Stimulated activated CD4-positive, alpha-beta T cell treated with anti-CD3 and anti-CD28 coated beads, Interleukin-4, amount 100 ng/mL, for 4 hours (primary cell): ENCODE measurements at places on chromosomes 12 and 14.

DNA sequence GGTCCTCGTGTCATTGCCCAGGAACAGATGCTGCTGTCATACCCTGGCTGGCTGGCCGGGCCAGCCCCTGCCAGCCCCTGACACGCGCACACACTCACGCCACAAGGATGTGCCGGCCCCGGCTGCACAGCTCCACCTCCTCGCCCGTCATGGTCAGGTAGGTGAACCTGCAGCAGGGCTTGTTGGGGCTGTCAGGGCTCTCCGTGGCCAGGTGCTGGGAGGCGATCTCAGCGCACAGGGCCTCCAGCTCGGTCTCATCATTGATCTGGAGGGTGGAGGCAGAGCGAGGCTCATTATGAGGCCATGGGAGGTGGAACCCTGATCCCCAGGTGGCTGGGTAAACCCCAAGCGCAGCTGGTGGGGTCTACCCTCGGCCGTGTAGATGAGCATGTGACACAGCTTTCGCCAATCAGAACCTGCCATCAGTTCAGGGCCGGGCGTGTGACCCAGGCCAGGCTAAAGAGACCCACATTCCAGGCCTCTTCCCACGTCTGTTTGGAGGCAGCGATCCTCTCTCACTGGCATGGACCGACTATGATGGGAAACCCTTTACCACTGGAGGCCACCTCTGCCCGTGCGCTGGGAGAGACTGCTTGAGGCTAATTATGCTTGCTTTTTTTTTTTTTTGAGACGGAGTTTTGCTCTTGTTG, 38.8 kb downstream of the TRAFD1 start:
- no peak for DNase-seq

- DNase-seq = no peak
Measured at GRCh38 chr12:570921-571794, 92.1 kb downstream of the NINJ2 start.

GRCh38 chr14:19918553-19919264, 1.7 kb upstream of the OR4K5 start:
- DNase-seq = no peak

- DNase-seq = no peak
Measured at GRCh38 chr14:21373980-21374379, 9.8 kb downstream of the SUPT16H start.

DNA sequence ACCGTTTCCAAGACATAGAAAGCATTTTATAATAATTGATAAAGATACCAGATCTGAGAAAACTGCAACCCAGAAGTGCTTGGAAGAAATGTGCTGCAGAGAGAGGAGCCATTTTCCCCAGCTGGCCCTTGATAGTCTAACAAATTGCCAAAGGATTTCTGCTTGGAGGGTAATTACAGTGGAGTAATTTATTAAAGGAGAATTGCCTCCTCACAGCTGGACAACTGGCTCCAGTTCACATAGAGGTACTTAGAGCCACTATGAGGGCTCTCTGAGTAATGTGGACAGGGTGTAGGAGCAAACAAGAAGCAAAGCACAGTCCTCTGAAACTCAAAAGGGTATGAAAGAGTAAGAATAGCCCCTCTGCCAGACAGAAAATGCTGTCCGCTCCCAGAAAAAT, 335.6 kb downstream of the SYT1 start:
- no peak for DNase-seq

DNA sequence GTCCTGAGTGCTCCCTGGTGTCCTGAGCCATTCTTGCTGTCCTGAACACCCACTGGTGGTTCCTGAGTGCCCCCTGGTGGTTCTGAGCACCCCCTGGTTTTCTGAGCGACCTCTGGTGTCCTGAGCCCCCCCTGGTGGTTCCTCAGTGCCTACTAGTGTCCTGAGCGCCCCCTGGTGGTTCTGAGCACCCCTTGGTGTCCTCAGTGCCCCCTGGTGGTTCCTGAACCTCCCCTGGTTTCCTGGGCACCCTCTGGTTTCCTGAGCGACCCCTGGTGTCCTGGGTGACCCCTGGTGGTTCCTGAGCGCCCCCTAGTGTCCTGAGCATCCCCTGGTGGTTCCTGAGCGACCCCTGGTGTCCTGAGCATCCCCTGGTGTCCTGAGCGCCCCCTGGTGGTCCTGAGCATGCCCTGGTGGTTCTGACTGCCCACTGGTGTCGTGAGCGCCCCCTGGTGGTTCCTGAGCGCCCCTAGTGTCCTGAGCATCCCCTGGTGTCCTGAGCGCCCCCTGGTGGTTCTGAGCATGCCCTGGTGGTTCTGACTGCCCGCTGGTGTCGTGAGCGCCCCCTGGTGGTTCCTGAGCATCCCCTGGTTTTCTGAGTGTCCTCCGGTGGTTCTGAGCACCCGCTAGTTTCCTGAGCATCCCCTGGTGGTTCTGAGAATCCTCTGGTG, 473.1 kb downstream of the TMEM121 start:
- peak; percentile 56 for DNase-seq

- DNase-seq = peak; percentile 76
Measured at GRCh38 chr12:107320929-107321631, 227.7 kb upstream of the CRY1 start.

- no peak for DNase-seq
Measured at GRCh38 chr12:76413121-76413520, 64.9 kb upstream of the BBS10 start.

DNA sequence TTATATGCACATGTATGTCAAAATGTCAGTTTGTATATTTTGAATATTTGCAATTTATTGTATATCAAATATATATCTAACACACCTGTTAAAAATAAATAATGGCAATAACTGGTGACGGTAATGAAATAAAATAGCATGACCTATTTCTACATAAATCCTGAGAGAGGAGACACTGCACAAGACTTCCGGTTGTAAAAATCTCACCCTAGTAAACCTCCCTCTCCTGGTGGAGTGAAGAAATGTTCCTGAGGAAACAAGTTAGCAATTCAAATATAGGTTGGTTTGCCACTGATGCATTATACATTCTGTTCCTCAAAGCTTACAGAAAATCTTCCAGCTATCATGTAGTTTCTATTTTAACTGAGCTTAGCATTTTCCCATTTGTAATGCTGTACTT, 166.1 kb upstream of the SYT10 start:
- no peak for DNase-seq

- no peak for DNase-seq
Measured at GRCh38 chr14:61501714-61502458, 180.5 kb downstream of the PRKCH start.

DNA sequence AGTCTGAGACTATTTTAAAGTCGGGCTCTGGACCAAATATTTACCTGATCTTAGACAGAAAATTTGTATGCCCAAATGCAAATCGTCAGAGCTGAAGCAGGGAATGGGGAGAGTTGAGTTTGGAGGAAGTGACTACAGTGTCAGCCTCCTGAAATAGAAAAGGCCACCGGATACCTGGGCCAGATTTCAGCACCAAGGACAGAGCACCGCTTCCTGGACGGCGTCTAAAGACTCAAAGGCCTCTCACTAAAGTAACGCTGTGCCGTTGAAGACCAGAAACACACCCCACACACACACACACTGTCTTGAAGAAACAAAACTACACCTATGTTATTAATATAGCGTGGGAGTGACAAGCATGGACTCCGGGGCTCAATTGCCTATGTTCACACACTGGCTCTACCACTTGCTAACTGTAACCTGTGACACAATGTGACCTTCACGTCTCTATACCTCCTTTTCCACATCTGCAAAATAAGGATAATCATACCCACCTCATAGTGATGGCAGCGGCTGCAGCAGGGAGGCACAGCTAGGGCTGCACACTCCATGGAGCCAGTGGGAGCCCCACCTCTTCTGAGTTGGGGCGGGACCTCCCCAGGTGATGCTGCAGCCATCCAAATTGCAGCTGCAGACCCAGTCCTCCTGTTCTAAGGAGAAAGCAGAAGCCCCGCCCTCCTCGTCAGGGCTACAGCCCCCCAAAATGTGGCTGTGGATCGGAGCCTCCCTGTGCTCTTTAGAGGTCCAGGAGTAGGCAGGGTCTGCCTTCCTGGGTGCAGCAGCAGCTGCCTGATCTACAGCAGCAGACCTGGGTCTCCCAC, 35.6 kb downstream of the KRT76 start:
- DNase-seq = peak; percentile 58

- no peak for DNase-seq
Measured at GRCh38 chr14:53850714-53851296, 105.8 kb downstream of the BMP4 start.

- no peak for DNase-seq
Measured at GRCh38 chr14:103259801-103260628, 74.0 kb upstream of the EIF5 start.

DNA sequence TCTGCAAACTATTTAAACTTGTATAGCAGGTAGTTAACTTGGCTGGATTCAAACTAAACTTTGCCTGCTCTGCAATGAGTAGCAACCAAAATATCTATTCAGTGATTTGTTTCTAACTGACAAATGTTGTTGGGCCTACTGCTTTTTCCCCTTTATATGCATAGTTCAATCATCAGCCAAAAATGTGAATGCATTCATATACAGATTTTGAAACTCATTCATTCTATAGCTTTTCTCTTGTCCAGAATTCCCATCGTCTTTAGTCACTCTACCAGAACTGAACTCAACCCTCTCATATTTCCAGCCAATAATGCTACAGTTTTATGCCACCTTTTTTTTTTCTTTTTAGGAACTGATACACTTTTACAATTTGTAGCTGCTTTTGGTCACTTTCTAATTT, 599.8 kb downstream of the RPL10L start:
- no peak for DNase-seq

DNA sequence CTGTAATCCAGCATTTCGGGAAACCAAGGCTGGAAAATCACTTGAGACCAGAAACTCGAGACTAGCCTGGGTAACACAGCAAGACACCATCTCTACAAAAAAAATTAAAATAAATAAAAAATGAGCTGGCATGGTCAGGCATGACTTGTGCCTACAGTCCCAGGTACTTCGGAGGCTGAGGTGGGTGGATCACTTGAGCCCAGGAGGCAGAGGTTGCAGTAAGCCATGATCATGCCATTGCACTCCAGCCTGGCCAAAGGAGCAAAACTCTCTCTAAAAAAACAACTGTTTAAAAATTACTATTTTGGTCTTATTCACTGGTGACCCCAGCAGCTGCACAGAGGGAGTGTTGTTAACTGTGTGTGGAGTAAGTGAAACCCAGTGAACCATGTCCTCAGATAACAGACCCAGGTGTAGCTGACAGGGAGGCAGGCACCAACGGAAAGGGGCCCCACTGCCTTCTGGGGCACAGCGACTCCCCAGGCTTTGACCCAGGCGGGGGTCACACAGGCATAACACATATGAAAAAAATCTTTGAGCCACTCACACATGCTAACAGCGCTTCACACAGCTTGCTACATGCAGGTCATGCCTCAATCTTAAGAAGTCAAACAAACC, 12.1 kb downstream of the DDX54 start:
- no peak for DNase-seq

- DNase-seq = no peak
Measured at GRCh38 chr12:52239767-52240166, 6.7 kb downstream of the KRT7 start.

- no peak for DNase-seq
Measured at GRCh38 chr14:54570631-54571415, 3.9 kb downstream of the SAMD4A start.

DNA sequence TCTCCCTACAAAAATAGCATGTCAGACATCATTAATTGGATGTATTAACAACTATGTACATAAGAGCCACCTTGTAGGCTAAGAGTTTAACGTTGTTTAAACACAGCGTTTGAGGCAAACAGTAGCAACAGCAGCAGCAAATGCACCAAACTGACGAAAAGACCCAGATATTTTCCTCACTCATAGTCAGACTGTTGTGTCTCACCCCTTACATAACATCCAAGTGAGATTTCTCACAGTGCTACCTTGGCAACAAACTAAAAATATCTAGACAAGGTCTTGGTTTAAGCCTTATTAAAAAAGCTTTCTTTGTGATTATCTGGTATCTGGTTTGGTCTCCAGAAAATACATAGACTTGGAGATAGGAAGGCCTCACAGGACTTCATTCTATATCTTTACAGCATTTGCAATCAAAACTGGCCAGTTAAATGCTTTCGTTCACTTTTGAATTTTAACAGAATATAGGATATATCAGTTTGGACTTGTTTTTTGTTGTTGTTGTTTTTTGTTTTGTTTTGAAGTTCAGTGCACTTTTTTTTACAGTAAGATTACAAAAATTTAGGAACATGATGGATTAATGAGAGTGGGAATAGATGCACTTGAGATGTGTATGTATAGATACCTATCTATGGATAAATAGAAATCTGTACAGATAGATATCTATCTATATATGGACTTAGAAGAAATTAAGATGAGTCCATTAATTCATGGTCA, 4.1 kb downstream of the BHLHE41 start:
- no peak for DNase-seq

DNA sequence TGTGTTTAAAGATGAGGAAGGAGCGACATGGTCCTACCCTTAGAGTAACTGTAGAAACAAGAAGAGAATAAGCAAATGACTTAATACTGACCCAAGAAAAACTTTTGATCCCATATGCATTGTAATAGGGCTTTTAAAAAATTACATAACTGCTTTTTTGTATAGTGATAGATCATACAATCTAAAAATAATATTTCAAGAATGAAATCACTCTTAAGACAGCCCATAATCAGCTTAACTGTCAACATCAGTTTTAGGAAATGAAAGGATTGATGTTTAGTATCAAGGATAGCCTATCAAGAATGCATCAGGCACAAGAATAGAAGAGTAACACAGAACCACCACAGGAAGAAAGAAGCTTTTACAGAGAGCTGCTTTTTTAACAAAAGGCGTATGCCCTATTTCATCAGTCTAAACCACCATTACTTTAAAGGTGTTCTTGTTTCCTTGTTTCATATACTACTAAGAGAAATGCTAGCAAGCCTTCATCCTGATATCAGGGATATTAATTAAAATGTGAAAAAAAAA, 64.5 kb downstream of the MARK3 start:
- no peak for DNase-seq

- DNase-seq = no peak
Measured at GRCh38 chr14:100088226-100088625, 23.0 kb downstream of the EVL start.

- DNase-seq = no peak
Measured at GRCh38 chr12:50609292-50609874, 104.6 kb downstream of the DIP2B start.

GRCh38 chr14:20486684-20487395, 17.6 kb downstream of the PNP start:
- DNase-seq = no peak

DNA sequence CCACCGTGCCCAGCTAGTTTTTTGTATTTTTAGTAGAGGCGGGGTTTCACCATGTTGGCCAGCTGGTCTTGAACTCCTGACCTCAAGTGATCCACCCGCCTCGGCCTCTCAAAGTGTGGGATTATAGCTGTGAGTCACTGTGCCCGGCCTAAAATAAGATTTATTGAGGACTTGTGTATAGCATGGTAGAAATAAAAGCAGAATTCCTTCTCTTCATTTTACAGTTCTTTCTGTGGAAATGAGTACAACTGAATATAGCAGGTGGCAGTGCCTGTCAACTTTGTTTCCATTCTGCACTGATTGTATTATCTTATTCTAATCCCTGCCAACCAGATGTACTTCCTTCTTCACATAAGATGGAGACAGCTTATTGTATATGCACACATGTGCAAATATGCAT, 41.0 kb downstream of the DIP2B start:
- DNase-seq = no peak

- no peak for DNase-seq
Measured at GRCh38 chr14:53265025-53265424, 111.9 kb upstream of the DDHD1 start.
